ENCODE measurements at places on chromosomes 4 and X. TPM values are rescaled to one million over a fixed set of nuclear protein-coding genes. Genes with fewer than 3 reads are reported as not detected.

DNA sequence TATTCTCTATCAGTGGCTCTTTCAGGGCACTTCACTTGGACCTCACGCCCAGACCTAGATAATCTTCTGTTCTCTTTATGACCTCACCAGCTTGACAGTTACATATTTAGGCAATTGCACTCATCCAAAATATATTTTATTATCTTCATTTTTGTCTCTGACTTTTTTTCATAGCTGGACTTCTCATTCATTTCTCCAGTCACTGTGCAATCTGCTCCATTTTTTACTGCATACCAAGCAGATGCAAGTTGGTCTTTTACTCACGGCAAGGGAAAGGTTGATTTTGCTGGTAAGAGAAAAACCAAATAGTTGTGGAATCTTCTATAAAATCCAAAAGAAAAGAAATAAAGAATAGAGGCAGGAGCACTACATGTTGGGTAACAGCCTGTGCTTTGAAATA is 31.7 kb downstream of the MAD2L1 start:
- no peak for ATAC-seq

- ATAC-seq: no peak
These were observed 146.4 kb downstream of the CPEB2 start for GRCh38 chr4:15148691-15149090.

- no peak for ATAC-seq
These were observed 34.4 kb downstream of the PF4 start for GRCh38 chr4:73947239-73947985.

DNA sequence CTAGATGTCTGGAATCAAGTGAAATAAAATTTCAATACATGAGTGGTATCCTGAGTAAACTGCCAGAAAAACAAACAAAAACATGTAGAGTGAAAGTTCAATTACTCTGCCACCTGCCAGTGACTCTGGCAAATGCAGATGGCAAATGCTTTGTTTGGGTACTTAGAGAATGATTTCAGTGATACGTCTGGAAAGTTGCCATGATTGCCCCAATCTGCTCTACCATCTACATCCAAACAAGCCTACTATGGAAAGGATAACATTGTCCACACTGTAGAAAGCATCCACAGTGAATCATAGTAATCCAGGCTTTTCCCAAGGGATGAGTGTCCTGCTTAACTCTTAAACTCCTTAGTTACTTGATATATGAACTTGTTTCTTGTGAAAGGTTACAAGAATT is 3.4 kb downstream of the SPATA4 start:
- no peak for ATAC-seq

GRCh38 chr4:1720163-1720983 is 750 bp downstream of the TMEM129 start:
- peak; percentile 23 for ATAC-seq

GRCh38 chr4:8818063-8818881 is 53.4 kb downstream of the HMX1 start:
- no peak for ATAC-seq

DNA sequence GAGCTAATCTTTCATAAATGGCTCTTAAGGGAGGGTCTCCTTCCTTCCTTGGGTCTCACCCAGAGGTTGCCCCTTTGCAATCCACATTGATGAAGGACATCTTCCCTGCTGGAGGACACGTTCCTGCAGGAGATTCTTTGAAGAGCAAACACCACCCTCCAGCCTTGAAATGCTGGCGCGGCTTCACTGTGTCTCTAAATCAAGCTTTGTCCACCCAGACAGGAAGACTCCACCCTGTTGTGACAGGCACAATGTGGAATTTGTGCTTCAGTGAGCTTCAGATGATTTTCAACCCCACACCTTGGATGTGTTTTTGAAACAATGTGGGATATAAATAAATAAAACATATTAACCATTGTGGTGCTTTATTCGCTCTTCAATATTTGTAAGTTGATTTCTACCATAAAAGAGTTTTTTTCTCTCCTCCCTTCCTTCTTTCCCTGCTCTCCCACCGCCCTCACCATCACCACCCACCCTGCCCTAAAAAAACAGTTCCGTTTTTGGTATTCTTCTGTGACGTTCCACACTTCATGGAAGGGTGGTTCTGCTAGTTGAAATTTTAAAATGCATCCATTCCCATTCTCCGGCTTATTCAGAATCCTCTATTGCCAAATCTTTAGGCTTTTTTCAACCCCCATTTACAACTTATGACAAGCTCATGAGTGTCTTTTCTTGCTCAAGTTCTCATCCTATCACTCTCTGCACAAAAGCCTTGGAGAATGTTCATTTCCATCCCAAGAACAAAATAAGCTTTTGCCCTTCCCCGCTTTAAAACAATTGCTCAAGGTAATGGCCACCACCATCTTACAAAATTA is 264.3 kb downstream of the RAPGEF2 start:
- no peak for ATAC-seq

DNA sequence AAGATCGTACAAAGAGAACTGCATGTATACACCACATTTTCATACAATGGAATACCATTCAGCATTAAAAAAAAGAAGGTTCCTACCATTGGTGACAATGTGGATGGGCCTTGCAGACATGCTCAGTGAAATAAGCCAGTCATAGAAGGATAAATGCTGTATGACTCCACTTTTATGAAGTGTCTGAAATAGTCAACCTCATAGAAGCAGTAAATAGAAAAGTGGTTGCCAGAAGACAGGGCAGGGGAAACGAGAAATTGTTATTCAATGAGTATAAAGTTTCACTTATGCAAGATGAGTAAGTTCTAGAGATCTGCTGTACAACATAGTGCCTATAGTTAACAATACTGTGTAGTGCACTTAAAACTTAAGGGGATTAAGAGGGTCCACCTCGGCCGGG is 257.5 kb upstream of the FTHL17 start:
- ATAC-seq: peak; percentile 53

DNA sequence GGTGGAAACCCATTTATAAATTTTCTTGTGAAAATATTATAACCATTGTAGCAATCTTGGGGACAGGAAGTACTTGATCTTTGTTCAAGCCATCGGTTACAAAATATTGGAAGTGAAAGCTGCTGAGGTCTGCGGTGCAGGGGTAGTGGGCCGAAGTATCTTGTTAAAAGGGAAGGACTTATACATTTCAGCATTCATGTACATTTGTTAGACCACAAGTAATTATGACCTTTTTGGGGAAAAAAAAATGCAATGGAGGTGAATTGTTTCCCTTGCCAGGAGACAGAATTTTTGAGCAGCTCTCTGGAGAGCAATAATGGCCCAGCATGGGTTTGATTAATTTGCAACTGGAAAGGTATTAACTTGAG is 121.3 kb downstream of the EGF start:
- ATAC-seq: no peak

DNA sequence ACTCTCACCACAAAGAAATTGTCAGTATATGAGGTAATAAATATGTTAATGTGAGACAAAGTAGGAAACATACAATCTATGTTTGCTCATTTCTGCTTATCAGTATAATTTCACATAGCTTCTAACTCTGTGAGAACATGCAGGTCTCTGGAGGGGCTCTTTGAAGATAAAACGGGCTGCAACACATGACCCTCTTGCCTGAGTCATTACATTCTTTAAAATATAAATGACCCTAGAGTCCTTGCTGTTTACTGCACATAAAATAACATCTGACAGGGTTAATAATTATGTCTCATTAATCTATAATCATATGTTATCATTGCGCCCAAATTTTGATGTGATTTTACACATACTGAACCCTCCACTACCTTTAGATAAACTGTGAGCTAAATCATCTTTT is 681.5 kb downstream of the ARAP2 start:
- no peak for ATAC-seq

- ATAC-seq: no peak
These were observed 1.7 kb upstream of the SRPX2 start for GRCh38 chrX:100642290-100642689.

HTN3 gene
- total RNA-seq: not detected

HSFX3 gene
- total RNA-seq: not detected

H2BW2 gene
- total RNA-seq: not detected

CT83 gene
- not detected for total RNA-seq

PTTG2 gene
- total RNA-seq: 0.40 TPM

CCSER1 gene
- total RNA-seq: 0.64 TPM

GRID2 gene
- total RNA-seq: not detected

FABP2 gene
- total RNA-seq: not detected

Measured in activated T-helper 17 cell treated with anti-CD3 and anti-CD28 coated beads, Interleukin-2, amount 50 U/mL, for 72 hours (primary cell).